ENCODE measurements at places on chromosomes 12 and 14.

DNA sequence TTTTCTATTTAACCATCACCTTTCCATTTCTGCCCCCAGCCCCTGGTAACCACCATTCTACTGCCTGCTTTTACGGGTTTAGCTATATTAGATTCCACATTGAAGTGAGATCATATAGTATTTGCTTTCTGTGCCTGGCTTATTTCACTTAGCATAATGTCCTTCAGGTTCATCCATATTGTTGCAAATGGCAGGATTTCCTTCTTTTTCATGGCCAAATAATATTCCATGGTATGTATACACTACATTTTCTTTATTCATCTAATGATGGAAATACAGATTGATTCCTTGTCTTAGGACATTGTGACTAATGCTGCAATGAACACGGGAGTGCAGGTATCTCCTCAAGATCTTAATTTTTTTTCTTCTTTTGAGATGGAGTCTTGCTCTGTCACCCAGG lies 202.2 kb downstream of the APAF1 start:
- DNase-seq = no peak

- DNase-seq = peak; percentile 39
Measured at GRCh38 chr14:91911474-91912032, 35.9 kb downstream of the FBLN5 start.

DNA sequence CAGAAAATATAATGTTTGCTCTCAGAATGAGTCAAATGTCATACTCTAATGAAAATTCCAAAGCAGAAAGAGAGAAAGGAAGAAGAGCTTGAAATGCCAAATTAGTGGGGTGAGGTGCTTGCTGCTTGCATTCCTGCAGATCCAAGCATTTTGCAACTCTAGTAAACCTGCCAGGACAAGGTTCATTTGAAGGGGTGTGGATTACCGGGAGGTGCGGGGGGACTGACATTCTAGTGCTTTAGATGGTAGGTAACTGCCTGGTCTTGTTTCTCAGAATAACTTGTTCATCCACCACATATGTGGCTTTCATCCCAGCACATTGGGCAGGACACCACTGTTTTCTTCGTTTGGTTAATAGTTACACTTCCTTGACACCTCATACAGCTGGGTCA lies 144.4 kb downstream of the AKAP6 start:
- peak; percentile 95 for DNase-seq

DNA sequence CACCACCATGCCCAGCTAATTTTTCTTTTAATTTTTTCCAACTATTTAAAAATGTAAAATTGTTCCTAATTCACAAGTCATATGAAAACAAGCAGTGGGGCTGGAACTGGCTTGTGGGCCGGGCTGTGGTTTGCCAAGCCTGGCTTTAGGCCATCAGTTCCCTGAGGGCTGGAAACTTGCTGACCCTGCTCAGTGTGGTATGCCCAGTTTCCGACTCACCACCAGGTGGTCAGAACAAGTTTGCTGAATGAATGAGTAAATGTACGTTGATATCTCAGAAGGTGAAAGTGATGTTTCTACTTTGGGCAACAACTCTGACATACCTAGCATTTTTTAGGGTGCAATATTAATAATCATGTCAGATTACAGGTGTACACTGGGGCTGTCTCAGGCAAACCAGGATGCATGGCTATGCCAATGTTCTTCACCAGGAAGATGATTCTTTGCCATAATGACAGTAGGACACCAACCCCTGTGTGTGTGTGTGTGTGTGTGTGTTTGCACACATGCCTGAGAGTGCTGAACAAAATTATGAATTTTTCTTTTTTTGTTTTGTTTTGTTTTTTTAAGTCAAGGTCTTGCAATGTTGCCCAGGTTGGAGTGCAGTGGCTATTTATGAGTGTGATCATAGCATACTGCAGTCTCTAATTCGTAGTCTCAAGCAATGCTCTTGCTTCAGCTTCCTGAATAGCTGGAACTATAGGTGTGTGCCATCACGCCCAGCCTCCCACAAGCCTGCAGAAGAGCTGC lies 106.1 kb downstream of the PTPN11 start:
- peak; percentile 7 for DNase-seq

Measured in AG10803 (cell line).